ENCODE measurements at places on chromosomes 7 and 10.

DNA sequence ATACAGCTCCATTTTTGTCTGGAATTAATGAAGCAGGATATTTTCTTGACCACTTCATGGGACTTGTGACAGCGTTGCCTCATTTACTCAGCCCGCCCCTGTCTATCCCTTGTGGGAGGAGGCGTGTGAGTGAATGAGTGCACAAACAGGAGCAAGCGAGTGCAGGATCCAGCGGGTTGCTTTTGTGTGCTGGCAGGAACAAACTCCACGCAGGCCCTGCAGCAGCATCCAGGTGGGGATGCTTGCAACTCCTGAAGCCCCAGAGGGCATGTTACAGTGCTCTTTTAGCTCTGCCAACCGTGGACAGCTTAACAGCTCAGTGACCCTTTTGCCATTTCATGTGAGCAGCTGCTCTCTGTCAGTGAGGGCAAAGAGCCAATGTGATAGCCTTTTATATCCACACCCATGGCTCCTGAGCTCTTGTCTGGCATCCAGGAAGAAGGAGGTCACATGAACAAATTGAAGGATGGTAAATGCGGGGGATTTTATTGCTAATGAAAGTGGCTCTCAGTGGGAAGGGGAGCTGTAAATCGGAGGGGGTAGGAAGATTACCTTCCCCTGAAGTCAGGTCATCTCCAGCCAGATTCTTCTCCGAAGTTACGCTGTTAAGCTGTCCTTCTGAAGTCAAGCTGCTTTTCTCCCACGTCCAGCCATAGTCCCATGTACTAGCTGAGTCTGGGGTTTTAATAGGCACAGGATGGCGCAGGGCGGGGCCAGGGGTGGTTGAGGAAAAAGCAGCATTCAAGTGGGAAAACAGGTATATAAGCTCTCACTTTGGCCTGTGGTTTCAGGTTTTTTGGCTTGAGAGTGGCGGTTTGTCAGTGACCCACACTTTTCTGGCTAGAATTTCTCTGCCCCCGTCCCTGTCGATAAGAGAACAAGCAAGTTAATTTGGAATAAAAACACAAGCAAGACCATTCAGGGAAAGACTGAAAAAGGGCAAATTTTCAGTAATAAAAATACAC is 714.7 kb upstream of the MBL2 start:
- no peak for DNase-seq

GRCh38 chr10:117390420-117390819 is 15.2 kb upstream of the PDZD8 start:
- DNase-seq = no peak

GRCh38 chr7:70380421-70381015 is 751.4 kb upstream of the GALNT17 start:
- no peak for DNase-seq

DNA sequence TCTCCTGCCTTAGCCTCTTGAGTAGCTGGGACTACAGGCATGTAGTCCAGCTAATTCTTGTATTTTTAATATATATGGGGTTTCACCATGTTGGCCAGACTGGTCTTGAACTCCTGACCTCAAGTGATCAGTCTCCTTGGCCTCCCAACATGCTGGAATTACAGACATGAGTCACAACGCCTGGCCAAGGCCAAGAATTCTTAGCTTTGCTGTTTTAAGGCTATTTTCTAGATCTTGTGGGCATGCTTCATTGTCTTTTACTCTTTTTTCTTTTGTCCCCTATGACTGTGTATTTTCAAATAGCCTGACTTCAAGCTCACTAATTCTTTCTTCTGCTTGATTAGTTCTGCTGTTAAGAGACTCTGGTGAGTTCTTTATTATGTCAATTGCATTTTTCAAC is 56.4 kb upstream of the TAS2R16 start:
- DNase-seq = no peak

DNA sequence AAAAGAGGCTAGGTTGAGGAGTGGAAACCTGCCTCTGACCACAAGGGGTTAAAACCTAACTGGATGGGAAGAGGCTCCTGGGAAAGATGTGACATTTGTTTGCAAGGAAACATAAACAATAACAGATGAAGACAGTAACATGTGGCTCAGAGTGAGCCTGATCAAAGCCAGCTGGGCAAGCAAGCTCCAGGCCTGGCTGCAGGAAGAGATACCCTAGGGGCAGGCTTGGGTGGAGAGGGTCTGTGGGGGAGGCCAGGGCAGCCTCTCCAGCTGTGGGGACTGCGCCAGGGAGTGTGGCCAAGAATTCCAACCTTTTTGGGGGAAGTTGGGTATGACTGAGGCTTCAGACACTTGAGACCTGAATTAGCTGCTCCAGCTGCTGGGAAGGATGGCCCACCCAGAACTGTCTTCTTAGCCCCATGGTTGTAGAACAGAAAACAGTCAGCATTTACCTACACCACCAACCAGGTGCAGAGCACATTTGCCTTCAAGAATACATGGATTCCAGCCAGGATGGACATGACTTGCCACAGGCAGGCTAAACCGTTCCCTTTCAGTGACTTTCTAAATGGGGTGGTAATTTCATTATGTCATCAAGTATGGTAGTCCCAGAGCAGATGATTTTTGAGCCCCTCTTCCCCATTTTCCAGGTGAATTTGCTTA is 10.4 kb upstream of the FAM170B start:
- no peak for DNase-seq

- no peak for DNase-seq
Observed at GRCh38 chr7:18295781-18296423, 199.6 kb upstream of the HDAC9 start.

DNA sequence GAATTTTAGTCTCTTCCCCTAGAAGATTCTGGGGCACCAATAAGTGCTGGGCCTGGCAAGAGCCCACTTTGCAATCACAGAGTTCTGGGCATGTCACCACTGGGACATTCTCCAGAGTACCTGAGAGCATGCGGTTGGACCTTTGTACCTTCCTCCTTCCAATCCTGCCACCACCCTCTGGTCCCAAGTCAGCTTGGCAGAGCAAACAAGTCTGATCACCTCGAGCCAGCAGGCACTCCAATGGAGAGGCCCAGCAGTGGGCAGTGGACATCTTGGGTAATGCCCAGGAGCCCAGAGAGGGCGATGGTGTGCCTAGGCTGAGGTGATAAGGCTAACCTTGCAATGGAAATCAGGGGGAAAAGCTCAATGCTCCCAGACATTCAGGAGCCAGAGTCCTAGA is 43.4 kb downstream of the SH3PXD2A start:
- no peak for DNase-seq

GRCh38 chr7:117325836-117326235 is 3.0 kb upstream of the WNT2 start:
- no peak for DNase-seq

GRCh38 chr7:16347827-16348192 is 73.5 kb downstream of the CRPPA start:
- no peak for DNase-seq

- DNase-seq = no peak
Observed at GRCh38 chr10:84406561-84406960, 78.2 kb downstream of the CCSER2 start.

Data from NCI-H1930 (cell line).